Cortex of kidney (tissue), 1 donor: ENCODE measurements at places on chromosomes 13 and 19.

GRCh38 chr19:6744381-6745301, 5.2 kb downstream of the TRIP10 start:
- no peak for DNase-seq

GRCh38 chr19:18961767-18962620, 21.0 kb upstream of the HOMER3 start:
- no peak for DNase-seq

- no peak for DNase-seq
Observed at GRCh38 chr19:13917888-13918406, 11.9 kb downstream of the CC2D1A start.

- DNase-seq: no peak
Observed at GRCh38 chr19:51272183-51272810, 21.4 kb downstream of the SIGLECL1 start.

GRCh38 chr19:50475736-50476223, 527 bp upstream of the EMC10 start:
- no peak for DNase-seq

GRCh38 chr13:81686877-81687276, 1346.0 kb upstream of the SPRY2 start:
- DNase-seq: no peak
